ENCODE measurements at places on chromosomes 12 and 14. TPM values are rescaled to one million over a fixed set of nuclear protein-coding genes. Genes with fewer than 3 reads are reported as not detected.

DNA sequence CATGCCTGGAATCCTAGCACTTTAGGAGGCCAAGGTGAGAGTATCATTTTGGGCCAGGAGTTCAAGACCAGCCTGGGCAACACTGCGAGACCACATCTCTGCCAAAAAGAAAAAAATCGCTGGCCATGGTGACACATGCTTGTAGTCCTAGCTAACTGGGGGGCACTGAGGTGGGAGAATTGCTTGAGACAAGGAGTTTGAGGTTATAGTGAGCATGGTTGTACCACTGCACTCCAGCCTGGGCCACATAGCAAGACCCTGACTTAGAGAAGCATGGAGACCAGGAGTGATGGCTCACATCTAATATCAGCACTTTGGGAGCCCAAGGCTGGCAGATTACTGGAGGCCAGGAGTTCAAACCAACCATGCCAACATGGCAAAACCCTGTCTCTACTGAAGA is 9.2 kb downstream of the PTGES3 start:
- ATAC-seq: no peak

- peak; percentile 10 for ATAC-seq
Observed at GRCh38 chr12:111398530-111398929, 7.2 kb upstream of the SH2B3 start.

GRCh38 chr14:50943261-50943942 is 881 bp downstream of the PYGL start:
- ATAC-seq: peak; percentile 78

GRCh38 chr12:13900718-13901117 is 80.7 kb downstream of the GRIN2B start:
- ATAC-seq: no peak

The LGR5 gene
- 0.12 TPM for total RNA-seq

The ACOT6 gene
- not detected for total RNA-seq
